ENCODE measurements at places on chromosomes 1 and 21.

GRCh38 chr1:156750191-156750672 lies 1.2 kb downstream of the HDGF start:
- peak; percentile 25 for DNase-seq

- DNase-seq = peak; percentile 53
Measured at GRCh38 chr1:21292984-21293536, 2.8 kb upstream of the ECE1 start.

GRCh38 chr1:220579317-220579716 lies 51.4 kb downstream of the MARK1 start:
- no peak for DNase-seq

DNA sequence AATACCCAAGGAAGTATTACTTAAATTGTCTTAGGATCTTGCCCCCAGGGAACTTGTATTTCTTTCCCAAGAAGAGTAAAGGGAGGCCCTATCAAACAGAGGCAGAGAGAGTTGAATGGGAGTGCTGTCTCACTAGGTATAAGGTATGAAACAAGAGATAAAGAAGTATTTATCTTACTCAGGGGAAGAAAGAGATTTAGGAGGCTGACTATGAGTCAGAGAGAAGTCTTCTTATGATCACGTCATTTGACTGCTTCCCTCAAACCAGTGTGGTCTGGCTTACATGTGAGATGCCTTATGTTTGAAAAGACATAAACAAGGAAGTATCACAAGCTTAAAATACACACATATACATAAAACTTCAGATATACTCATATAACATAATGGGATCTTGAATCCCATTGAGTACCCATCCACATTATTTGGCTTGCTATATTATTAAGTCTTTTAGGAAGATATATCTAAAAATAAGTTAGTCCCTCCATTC lies 29.6 kb downstream of the DUSP10 start:
- no peak for DNase-seq

- DNase-seq = no peak
Measured at GRCh38 chr1:71651214-71651613, 570.4 kb upstream of the ZRANB2 start.

GRCh38 chr1:166063701-166064100 lies 103.1 kb downstream of the FAM78B start:
- no peak for DNase-seq

- DNase-seq = no peak
Measured at GRCh38 chr1:209854196-209854595, 26.4 kb downstream of the UTP25 start.

- DNase-seq = peak; percentile 55
Measured at GRCh38 chr1:169546087-169546995, 39.9 kb downstream of the F5 start.

DNA sequence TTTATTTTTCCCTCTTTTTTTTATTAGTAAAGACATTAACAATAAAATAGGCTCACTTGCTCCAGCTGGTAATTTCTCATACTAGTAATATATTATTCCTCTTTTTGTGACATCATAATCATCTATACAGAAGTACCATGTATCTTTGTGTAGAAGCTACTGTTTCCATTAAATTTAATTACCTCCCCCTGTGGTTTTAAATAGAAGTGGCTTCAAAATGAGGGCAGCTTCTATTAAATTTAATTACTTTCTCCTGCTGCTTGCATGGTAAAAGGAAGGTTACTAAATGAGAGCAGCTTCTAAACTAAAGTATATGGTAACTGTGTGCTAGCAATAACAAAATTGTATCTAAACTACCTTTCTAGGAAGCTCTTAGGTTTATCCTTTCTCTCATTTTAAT lies 94.0 kb downstream of the DPYD start:
- DNase-seq = no peak

DNA sequence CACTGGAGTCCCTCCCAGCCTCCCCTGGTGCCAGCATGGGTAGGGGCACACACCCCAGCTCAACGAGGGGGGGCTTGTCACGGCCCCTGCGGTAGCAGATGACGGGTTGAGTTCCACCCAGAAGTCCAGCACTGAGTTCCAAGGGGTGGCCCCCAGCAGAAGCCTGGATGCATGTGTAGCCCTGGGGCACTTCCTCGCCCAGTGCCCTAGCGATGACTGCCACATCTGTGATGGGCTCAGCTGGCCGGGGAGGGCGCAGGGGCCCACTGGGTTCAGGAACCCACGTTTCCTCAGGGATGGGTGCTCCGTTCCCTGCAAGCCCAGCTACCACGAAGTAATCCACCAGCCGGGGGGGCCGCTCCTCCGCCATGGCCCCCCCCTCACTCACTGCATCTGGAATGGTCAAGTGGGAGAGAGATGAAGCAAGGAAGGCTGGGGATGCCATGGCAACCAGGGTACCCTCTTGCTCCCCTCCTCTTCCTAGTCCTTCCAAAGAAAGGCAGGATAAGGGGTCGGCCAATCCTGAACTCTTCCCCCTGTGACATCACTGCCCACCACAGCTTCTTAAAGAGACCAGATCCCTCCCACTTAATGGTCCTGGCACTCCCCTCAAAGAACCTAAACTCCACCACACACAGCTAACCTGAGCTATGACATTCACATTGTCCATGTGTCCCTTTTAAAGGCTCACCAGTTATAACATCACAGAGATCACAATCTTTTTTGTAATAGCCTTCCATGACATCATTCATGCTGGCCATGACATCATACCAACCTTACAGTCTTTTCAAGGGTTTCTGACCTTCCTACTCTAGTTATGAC lies 2.3 kb downstream of the DENND4B start:
- no peak for DNase-seq

- no peak for DNase-seq
Measured at GRCh38 chr1:197838836-197839235, 63.6 kb upstream of the DENND1B start.
